ENCODE measurements at places on chromosomes 7 and 10. TPM values are rescaled to one million over a fixed set of nuclear protein-coding genes. Genes with fewer than 3 reads are reported as not detected.

DNA sequence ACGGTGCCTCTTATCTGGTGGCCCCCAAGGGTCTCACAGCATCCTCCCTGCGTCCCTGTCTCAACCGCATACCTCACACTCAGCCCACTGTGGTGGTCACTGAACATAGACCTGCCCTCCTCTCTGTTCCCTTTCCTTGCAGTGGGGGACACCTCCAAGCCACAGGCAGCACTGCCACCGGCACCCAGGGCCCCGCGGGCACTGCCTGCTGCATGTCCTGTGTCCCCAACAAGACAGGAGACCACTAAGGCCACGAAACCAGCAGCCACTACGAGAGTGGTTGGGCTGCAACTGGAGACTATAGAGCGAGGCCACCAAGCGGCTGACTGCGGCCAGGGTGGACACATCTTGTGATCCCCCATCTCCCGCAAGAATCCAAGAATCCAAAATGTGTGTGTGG lies 15.3 kb downstream of the BRI3 start:
- no peak for DNase-seq

- DNase-seq = no peak
Observed at GRCh38 chr10:28778524-28778923, 101.2 kb downstream of the BAMBI start.

DNA sequence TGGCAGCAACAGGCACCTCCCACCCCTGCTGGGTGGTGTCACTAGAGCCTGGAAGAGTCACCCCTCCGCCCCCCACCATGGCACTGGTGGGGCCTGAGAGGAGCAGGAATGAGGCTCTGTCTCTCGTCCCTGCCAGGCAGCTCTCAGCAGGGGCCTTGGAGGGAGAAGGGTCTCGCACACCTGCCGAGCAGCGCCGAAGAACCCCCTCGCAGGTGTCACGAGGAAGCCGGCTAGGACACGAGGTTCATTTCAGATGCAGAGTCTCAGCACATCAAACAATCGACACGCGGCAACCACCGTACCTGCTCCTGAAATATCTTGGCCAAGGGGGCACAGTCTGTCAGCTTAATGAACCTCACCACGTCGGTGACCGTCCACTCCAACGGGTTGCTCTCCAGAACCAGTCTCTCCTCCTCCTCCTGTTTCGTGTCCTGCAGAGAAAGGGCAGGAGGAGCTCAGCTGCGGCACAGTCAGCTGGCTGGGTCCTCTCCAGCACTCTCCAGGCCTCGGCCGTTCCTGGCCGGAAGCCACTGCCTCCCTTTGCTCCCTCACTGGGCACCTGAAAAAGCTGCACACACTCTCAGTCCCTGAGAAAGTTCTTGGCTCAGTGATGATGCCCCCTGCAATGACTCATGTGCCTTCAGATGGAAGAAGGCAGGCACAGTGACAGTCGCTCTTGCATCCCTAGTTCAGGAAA lies 240.1 kb downstream of the SFMBT2 start:
- DNase-seq = no peak

DNA sequence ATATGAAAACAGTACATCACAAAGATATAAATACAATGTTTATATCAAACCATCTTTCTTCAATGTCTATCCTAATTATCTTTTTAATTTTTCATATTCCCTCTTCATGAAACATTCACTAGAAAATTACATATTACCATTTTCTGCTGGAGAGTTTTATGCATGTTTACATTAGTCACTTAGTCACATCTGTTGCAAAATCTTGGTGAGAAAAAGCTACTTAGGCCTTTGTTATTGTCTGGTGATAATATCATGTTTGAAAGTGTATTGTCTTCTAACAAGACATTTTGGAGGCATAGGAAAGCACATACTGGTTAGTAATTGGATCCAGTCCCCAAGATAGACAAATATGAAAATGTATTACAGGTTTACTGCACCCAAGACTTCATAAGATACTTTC lies 163.6 kb downstream of the GNAI1 start:
- no peak for DNase-seq

GRCh38 chr7:105307163-105307672 lies 81.5 kb downstream of the SRPK2 start:
- no peak for DNase-seq

DNA sequence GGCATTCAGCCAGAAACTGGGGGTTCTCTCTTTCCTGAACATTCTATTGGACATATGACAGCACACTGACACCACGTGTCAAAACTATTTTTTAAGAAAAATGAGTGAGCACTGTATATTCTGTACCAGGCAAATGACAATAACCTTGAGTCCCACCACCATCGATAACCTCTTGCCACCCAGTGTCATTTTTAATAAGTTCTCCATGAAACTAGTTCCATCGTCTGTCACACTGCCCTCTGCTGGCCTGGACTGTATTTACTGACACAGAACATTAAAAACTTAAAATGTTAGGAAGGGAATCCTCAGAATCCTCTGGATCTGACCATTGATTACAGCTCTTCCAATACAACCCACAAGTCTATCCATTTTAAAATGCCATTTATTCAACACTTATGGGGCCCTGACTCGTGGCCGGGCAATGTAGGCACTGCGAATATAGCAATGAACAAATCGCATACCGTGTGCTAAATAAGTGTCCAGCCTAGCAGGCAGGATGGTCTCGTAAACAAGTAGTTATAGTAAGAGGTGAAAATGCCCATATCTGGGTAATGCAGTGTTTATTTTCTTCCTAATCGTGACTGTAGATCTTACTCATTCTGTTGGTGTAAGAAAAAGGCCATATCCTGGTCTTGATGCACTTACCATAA lies 35.9 kb upstream of the CACNB2 start:
- DNase-seq = peak; percentile 69

- peak; percentile 55 for DNase-seq
Observed at GRCh38 chr7:105015390-105015965, 1.5 kb downstream of the KMT2E start.

DNA sequence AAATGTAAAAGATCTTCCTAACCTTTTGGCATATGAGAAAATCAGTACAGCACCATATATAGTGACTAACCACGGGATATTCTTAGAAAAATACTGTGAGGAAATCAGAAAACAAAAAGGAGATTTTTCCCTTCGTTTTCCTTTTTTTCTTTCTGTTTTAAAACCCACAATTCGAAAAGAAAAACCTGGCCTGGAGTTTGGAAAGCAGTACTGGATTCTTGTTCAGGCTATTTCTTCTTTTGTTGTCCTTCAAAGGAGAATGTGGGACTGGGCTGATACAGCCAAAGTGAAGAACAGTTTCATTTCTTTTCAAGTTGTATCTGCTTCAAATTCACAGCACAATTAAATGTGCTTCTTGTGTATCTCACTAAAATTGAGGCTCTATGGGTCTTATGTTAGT lies 156.8 kb upstream of the PHYHIPL start:
- DNase-seq = no peak

DNA sequence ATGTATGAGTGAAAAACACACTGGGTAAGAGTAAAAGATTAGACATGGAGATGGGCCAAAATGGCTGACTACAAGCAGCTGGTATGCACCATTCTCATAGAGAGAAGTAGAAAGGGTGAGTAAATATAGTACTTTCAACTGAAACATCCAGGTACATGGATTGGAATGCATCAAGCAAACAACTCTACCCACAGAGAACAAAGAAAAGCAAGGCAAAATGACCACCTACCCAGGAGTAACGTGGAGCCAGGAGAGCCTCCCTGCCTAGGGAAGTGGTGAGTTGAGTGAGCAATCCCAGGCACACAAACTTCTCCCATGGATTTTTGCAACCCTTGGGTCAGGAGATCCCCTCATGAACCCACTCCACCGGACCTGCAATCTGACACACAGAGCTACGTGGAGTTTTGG lies 212.8 kb downstream of the PTN start:
- peak; percentile 13 for DNase-seq

GRCh38 chr7:77910124-77910523 lies 111.6 kb downstream of the PHTF2 start:
- peak; percentile 21 for DNase-seq

DNA sequence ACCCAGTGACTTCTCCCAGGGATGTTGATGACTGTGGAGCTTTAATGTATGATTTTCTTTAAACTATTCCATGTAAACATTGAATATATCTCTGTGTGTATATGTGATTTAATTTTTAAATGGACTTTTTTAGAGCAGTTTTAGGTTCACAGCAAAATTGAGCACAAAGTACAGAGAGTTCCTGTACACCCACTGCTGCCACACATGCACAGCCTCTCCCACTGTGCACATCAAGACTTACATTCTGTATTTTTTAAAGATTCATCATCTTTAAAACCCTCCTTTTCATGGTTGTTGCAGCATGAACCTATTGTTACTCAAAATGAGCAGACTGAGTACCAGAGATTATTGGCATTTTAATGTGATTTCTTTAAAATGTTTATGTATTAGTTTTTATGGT lies 51.3 kb downstream of the WIPF3 start:
- DNase-seq = no peak

DNA sequence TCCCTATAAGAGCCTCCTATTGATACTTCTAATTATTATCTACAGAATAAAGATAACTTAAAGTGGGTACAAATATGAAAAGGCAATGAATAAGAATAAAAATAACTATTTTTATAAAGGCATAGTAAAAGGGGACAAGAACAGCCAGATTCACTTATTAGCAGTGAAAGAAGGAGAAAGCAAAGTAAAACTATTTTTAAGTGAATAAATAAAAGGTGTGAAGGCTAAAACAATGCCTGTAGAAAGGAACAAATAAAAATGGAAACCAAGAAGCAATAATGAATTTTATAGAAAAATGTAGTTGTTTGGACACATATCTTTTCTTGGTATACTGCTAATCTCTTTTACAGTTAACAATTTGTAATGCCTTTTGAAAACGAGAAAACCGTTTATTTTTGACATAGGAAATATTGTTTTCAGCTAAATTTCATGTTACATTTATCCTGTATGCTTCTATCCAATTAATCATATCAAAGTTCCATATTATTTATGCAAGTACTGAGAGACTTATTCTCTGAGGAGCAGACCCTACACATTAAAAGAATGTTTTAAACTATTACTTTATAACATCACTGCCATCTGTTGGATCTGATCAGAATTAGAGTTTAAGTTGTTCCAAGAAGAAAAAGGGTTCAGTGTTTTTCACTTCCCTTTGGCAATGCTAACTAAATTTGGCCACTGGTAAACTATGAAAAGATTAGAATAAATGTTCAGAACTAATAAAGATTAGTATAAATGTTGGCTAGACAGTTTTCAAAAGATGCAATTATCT lies 59.1 kb downstream of the ARMC3 start:
- DNase-seq = peak; percentile 47

DNA sequence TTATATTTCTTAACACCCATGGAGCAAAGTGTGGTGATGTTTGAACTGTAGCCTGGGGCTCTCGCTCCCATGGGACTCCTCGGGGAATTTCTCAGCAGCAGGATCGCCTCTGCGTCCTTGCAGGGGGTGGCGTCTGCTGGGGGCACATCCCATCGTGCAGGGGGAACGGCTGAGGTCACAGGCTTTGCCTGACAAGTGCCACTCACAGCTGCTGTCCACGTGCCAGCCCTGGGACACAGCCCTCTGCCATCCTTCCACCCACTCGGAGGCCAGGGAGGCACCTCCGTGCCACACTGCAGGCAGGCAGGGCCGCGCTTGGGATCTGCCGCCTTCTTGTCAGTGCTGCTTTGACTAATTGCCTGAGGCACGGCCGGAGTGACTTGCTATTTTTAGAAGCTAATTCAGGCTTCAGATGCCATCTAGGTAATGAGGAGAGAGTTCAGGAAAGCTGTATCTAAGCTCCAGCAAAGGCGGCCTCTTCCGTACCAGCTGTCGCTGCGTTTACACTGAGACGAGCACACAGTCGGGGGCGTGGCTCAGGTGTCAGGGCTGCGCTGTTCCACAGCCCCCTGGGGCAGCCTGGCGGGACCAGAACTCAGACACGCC lies 45.7 kb downstream of the PITRM1 start:
- DNase-seq = no peak

DNA sequence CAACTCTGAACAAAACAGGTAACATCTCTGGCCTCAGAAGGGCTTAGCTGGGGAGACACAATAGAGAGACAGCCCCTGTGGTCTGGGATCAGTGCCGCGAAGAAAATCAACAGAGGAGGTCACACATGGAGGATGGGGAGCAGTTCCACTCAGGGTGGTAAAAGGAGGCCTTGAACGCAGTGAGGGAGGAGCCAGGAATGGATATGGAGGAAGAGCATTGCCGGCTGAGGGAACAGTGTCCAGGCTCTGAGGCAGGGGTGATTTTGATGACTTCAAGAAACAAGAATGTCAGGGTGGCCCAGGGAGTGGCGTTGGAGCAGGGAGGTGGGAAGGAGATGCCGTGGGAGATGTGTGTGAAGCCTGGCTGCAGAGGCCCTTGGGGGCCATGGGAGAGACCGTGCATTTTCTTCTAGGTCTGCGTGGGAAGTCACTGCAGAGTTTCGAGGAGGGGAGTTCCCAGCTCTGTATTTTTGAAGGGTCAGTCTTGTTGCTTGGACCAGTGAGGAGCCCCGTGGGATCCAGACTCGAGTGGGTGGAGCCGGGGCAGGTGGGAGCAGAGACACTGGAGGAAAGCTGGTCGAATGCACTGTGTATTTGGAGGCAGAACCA lies 35.7 kb upstream of the SH2D4B start:
- DNase-seq = no peak

GRCh38 chr7:112022128-112022527 lies 184.1 kb downstream of the DOCK4 start:
- DNase-seq = no peak

- no peak for DNase-seq
Observed at GRCh38 chr7:913736-914520, 37.6 kb downstream of the GET4 start.

- no peak for DNase-seq
Observed at GRCh38 chr10:130740166-130740565, 571.4 kb downstream of the TCERG1L start.

DNA sequence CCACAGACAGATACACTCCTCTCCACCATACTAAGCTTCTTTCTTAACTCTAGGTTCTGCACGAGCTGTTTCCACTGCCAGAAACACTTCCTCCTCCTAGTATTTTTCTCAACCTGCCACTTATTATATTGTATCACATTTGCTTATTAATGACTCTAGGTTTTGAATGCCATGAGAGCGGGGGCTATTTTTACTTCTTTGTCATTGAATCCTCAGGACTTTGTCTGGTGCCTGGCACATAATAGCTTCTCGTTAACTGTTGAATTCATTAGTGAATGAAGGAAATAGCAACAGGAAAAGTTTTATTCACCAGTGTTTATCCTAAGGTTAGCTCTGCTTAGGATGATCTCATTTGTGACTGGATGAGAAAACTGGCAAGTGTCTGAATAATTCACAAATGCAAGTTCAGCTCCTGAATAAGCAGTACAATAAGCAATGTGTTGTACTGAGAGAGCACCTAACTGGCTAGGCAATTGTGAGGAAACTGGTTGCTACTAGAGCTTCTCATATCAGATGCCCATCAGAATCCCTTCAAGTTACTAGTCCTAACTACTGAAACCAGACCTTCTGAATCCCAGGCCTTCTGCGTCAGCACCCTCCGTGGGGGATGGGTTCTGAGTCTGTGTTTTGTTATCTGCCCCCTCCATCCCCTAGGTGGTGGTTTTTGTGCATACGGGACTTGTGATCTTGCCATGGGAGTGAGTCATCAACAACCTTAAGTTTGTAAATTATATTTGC lies 92.7 kb downstream of the LSMEM1 start:
- DNase-seq = peak; percentile 24

Gene TOMM7
- total RNA-seq = 131 TPM

Gene CCL26
- total RNA-seq = 6.2 TPM

Gene TRPV5
- total RNA-seq = not detected

Gene CYP2E1
- 2.2 TPM for total RNA-seq

Gene GNG11
- total RNA-seq = 1.6 TPM

Gene MNX1
- not detected for total RNA-seq

Gene ZSCAN25
- 10.0 TPM for total RNA-seq

Gene BMI1
- 9.7 TPM for total RNA-seq

Gene HOXA9
- total RNA-seq = not detected

Gene CLDN4
- 18.6 TPM for total RNA-seq

Gene LBX1
- not detected for total RNA-seq

Data from GM23338 (cell line).